ENCODE measurements at places on chromosomes 16 and 17.

DNA sequence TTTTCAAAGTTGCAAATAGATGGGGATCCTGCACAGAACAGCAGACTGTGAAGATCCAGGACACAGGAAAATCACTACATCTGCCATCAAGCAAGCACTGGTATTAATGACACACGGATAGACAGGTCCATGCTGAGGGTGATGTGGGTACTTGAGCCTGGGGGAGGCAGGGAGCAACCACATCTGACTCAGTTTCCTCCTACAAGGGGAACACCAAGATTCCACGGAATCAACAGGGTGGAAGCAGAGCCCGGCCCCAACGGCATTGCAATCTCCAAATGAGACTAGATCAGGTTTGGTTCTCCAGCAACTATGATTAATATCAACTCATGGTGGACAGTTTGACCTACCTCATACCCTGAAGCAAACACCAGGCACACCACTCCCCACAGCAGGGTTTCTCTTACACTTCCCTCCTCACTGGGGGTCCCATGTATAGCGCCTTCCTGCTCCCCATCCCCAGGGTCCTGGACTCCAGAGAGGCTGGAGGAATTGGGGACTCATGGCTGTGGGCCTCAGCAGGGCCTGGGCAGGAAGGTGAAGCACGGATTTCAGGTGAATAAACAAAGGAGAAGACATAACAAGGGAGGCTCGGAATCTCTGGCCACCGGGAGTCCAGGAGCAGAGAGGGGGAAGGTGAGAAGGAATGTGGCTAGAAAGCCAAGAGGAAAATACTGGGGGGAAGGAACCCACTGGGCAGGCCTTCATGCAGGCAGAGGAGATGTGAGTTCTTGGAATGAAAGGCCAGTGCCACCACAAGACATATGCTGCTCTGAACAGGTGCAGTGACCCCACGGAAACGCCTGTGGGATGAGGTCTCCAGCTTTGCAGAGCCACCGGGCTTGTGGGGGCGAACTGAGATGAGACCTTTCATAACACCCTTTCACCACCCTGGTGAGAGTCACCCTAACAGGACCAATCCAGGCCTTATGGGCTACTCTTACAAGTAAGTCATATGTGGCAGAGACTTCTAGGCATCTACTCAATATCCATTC, 29.5 kb upstream of the PIK3R6 start:
- DNase-seq = no peak

GRCh38 chr17:81713556-81714411, 1.7 kb downstream of the SLC25A10 start:
- DNase-seq = no peak

DNA sequence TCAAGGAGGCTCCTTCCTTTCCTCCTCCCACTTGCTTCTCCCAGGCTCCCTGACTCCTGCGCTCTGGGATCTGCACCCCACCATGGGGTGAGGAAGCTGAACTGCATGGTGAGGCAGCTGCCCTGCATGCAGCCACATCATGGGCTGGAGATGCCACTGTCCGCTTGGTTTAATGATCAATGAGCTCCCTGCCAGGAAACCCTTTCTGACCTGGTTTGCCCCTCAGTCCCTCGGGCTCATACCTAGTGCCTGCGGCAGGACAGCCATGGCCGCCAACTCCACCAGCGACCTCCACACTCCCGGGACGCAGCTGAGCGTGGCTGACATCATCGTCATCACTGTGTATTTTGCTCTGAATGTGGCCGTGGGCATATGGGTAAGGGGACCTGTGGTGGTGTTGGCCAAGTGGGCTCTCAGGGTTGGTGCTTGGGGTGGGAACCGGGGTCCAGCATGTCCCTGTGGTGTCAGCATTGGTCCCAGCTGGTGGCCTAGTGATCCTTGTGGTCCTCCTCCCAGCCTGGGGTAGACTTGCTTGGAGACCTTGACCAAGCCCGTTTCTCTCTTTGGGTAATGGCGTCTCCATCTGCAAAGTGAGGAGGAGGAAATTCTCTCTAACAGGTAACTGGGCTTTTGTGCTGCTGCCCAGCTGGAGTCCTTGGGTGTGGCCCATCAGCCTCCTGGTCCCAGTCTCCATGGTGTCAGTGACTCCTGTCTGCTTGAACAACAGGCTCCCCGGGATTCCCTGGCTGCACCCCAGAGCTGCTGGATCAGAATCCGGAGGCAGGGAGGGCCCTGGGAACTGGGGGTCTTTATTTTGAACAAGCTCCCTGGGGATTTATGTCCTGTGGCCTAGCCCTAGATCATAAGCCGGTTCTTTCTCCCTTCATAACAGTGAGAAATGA, at the start of gene SLC5A10:
SLC5A10 (plus strand) TSS at position 225 of the 902 bp plus-strand sequence; CDS start at position 266, 41 bp downstream.
- DNase-seq = no peak

DNA sequence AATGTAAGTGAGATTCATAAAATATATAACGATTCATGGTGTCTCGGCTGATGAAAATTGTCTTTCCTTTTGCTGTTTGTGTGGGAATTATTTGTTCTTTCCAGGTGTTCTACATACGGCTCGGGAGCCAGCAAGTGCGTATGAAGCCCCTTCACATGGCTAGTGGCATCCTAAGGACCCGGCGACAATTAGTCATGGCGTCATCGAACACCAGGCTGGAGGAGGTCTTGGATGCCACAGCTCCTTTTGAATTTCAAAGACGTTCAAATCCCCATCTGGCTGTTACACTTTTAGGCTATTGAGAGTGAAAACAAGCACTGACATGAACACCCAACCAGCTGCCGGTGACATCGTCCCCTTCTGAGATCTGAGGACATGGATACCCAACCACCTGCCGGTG, 397.7 kb upstream of the TNRC6C start:
- no peak for DNase-seq

DNA sequence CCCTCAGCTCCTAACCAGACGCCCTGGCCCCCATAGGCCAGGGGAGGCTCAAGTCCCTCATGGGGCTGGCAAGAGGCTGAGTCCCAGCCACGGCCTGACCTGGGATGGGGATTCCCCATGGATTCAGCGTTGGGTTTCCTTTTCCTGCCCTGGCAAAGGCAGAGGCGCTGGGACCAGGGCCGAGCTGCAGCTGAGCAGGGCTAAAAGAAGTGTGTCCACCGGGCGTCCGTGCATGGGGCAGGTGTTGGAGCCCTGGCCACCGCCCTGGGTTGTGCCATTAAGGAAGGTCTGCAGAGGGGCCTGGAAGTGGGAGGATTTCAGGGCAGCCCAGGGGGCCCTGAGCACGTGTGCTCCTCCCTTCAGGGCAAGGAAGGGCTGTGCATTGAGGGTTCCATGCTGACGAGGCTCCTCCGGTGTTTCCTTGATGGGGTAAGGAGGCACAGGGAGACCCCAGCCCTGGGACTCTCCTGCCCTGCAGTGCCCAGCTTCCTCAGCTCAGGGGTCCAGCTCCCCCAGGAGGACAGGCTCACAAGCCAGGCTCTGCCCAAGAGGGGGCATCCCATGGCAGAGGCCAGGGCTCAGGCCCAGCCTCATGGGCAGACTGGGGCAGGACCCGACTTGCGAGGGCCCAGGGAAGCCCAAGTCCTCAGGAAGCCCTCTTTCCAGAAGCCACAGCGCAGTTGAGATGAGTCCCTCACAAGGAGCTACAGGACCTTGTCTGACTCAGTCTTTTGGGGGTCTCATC, 10.1 kb downstream of the TBC1D26 start:
- DNase-seq = no peak
